Amygdala (tissue), 56 donors: ENCODE measurements at places on chromosomes 16 and 17.

GRCh38 chr16:14020141-14020540, 51.0 kb upstream of the MRTFB start:
- no peak for DNase-seq

DNA sequence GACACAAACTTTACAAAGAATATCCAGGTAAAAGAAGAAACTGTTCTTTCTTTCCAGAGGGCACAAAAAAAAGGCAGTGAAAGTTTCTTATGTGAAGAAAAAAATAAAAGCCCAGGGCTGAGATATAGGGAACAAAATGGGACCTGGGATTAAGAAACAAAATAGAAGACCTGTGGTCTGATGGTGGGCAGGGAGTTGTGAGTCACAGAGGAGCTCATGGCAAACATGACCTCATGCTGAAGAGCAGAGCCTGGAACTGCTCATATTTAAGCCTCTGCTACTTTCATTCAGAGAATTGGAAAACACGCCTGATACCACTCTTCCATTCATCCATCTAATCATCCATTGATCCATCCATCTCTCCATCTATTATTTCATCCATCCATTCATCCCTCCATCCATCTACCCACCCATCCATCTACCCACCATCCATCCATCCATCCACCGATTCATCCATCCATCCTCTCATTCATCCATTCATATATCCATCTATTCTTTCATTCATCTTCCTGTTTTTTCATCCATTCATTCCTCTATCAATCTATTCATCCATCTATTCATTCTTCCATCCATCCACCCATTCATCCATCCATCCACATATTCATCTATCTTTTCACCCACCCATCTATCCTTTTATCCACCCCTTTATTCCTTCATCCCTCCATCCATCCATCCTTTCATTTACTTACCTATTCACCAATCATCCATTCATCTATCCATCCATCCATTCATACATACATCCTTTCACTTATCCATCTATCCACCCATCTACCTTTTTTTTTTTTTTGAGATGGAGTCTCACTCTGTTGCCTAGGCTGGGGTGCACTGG, 30.0 kb downstream of the WFDC1 start:
- DNase-seq: no peak

GRCh38 chr17:83097831-83098230, 18.4 kb downstream of the METRNL start:
- no peak for DNase-seq

DNA sequence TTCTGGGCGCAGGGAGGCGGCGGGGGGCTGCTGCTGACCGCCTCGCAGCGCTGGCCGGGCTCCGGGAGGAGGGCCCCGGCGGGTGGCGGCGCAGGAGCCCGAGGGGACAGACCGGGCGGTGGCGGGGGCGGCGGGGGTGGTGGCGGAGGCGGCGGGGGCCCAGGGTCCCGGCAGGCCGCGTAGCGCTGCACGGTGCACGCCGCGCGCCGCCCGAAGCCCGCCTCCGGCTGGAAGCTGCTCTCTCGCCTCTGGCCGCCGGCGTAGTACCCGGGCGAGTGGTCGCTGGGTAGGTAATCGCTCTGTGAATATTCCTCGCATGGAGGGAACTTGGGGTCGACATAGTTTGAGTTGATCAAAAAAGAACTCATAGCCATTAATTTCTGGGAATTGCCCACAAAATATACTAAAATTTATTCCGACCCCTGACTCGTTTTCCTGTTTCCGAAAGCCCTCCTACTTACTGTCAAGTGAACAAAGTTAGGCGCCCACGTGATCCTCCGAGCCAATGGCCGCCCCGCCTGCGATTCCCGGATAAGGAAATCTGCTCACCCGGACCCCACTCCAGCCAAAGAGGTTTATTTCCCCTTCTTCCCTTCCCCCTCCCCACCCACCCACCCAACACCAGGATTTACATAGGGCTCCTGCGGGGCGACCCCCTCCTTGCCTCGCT, at the start of gene HOXB4:
Gene HOXB4, minus strand, starts transcription at position 405 of the 670 bp plus-strand sequence. Its CDS starts 31 bp downstream, at position 374.
- DNase-seq: no peak

DNA sequence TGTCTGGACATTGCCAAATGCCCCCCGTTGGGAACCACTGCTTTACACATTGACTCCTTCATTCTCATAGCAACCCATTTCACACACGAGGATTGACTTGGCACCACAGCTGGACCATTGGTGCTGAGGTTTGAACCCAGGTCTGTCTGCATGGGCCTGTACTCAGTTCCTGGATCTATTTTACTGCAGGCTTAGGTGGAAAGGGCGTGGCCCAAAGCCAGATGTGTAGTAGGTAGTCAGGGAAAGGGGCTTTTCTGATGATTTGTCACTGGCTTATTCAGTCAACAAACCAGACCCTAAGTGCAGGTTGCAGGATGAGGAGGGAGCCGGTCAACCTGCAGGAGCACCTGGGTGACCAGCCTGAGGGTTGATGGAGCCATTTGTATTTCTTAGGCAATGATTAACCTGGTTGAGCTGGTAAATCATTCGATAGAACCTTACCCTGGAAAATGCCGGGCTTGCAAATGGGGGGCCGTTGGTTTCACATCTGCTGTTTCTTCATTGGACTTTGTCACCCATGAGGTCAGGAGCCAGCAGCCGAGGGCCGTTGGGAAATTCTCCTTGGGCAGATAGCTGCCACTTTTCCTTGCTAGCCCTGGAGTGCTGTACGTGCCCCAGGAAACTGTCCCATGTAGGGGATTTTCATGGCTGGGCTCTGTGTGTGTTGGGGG, 104.4 kb downstream of the CMIP start:
- no peak for DNase-seq

- DNase-seq: no peak
Observed at GRCh38 chr16:46817961-46818360, 13.0 kb downstream of the C16orf87 start.
